ENCODE measurements at places on chromosomes 1 and 21.

GRCh38 chr1:223052931-223053330 is 90.1 kb downstream of the TLR5 start:
- DNase-seq = no peak

DNA sequence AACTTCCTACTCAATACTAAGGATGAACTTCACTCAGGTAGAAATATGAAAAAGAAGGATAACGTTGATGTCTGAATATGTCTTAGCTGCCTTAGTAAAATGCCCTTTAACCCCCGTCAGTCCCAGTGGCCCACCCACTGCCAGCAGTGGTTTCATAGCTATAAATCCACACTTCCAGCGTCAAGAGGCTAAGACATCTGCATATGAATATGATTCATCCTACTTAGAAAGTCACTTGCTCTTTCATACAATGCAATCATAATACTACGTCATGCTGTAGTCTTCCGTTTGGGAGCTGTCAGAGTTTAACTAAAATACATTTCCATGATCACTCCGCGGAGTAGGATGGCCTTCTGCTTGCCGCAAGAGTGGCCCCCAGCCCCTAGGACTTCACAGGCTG is 247.3 kb downstream of the SDCCAG8 start:
- no peak for DNase-seq

- DNase-seq = no peak
These were observed 17.8 kb downstream of the GPBP1L1 start for GRCh38 chr1:45668526-45668925.

DNA sequence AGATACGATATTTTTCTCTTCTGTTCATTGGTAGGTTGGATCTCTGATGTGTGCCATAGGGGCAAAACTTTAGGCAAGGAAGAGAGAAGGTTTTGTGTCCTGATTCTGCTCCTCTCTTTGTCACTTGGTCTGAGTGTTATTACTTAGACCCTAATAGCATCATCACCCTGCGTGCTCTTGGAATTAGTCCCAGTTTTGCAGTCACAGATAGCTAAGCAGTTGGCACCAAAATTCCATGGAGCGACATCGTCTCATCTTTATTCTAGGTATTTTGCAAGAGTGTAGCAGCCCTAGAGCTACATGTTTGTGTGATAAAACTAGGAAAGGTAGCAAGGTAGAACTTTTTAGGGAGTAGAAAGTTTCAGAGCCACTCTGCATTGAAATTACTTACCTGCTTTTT is 23.8 kb downstream of the PIP5K1A start:
- no peak for DNase-seq

DNA sequence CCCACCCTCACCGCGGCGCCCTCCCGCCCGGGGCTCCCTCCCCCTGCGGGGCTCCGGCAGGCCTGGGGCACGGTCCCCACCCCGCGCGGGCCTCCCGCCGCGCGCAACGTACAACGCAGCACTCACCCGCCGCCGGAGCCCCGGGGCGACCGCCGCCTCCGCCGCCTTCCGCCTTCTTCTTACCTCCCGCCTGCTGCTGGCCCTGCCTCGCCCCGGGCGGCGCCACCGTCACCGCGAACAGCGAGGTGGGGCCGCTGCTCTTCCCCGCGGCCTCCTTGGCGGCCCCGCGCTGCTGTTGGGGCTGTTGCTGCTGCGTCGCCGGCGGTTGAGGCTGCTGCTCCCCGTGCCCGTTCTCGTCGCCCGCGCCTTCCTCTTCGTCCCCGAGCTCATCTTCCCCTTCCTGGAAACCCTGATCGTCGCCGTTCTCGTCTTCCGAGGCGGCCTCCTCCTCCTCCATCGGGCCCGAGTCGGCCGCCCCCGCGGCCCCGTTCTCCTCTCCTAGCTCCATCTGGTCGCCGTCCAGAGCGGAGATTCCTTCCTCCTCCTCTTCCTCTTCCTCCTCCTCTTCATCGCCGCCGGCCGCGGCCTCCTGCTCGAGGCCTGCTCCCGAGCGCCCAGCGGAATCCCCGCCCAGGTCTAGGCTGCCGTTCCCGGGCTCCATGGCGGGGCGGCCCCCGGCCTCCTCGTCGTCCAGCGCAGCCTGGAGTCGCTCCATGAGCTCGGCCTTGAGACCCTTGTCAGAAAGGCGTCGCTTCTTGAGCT is 671 bp downstream of the HNRNPU start:
- DNase-seq = no peak

- no peak for DNase-seq
These were observed 6.7 kb downstream of the CAP1 start for GRCh38 chr1:40047276-40047675.

DNA sequence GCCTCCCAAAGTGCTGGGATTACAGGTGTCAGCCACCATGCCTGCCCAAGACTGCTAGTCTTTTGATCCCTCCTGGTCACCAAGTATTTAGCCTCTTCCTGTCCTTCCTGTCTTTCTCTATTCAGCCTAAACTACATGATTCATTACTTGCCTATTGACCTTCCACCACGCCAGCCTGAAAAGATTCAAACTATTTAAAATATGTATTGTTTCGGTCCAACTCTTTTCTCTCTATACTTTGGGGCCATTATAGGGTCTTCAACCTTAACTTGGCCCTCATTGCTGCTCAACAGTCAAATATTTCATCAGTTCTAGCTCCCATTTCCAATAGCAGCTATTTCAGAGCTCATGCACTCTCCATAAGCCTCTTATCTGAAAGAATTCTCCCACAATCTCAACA is 153.0 kb downstream of the TNFSF18 start:
- no peak for DNase-seq

- no peak for DNase-seq
These were observed 41.0 kb upstream of the ST6GALNAC5 start for GRCh38 chr1:76826072-76826845.

DNA sequence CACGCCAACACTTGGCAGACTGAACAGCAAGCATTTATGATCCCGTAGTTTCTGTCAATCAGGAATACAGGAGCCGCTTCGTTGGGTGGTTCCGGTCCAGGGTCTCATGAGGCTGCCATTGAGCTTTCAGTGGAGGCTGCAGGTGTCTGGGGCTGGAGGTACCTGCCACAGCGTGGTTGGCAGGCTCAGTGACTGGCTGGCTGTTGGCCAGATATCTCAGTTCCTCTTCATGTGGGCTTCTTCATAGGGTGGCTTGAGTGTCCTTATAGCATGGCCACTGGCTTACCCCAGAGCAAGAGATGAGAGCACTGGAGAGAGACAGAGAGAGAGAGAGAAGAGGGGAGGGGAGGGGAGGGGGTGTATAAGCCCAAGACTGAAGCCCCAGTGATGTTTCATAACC is 29.3 kb downstream of the PIK3CD start:
- DNase-seq = no peak

DNA sequence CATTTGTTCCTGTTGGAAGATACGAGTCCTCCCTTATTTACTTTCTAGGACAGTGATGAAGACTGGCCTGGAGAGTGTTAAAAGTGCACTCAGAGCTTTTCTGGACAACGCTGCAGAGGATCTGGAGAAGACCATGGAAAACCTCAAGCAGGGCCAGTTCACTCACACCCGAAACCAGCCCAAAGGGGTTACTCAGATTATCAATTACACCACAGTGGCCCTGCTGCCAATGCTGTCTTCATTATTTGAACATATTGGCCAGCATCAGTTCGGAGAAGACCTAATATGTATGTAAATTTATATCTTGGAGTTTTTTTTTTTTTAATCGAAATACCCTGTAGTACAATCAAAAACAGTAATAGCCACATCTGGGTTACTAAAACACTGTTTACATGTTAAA is 190.5 kb downstream of the ZP4 start:
- no peak for DNase-seq

- no peak for DNase-seq
These were observed 97.9 kb upstream of the RGS1 start for GRCh38 chr1:192477630-192478029.

- no peak for DNase-seq
These were observed 245.3 kb downstream of the GPR52 start for GRCh38 chr1:174693085-174693484.

- no peak for DNase-seq
These were observed 2.3 kb downstream of the DHX9 start for GRCh38 chr1:182841368-182841988.

DNA sequence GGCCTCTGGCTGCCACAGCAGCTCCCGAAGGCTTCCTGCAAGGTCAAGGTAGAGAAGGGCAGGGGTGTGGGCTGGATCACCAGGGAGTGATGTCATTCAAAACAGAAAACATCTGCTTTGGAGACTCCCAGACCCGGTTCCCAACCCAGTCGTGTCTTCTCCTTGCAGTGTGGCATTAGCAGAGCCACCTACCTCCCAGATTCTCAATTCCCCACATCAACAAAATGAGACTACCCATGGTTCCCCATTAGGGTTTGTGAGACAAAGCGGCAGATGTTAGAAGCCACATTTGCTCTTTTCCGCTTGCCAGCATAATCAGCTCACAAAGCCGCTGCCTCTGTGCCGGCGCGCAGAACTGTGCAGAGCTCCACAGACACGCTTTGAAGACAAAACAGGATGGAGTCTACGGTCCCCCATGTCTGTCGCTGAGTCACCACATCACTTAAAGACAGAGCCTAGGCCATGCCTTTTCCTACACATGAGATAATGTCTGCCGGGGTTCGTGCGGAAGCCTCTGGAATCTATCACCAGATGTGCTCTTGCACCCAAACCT is 12.5 kb downstream of the KIF17 start:
- no peak for DNase-seq

- peak; percentile 85 for DNase-seq
These were observed 239.1 kb upstream of the SGIP1 start for GRCh38 chr1:66294707-66295370.

GRCh38 chr1:90210633-90211491 is 216.0 kb downstream of the ZNF326 start:
- DNase-seq = no peak

DNA sequence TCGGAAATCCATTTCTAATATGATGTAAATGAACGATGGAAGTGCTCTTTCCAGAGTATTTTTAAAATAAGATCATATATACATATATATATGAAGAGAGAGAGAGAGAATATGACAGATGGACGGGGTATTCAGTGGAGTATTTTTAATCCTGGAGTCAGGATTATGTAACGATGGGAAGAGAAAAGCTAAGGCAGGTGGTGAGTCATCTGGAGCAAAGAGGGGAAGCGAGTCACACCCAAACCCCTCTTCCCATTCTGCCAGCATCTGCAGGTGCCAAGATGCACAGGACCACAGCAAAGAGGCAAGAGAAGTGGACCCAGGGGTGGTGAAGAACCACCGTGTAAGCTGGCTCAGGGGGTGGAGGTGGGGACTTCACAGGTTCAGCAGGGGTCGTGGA is 102.7 kb upstream of the GRIK3 start:
- no peak for DNase-seq

DNA sequence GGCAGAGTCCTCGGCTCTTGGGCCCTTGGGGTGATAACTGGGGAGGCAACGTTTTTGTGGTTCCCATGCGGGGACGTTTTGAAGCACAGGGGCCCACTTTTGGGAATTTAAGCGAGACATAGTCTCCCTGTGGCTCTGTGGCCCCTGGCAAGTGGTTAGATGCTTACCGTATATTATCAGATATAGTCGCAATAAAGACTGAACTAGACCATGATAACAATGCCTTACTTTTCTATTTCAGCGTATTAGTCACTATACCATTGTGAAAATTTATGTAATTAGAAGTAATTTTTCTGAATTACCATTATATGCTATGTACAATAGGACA is 538 bp upstream of the RCAN1 start:
- DNase-seq = no peak

GRCh38 chr1:206470692-206471414 is 577 bp downstream of the IKBKE start:
- no peak for DNase-seq

GRCh38 chr1:9249534-9250410 is 15.2 kb downstream of the H6PD start:
- no peak for DNase-seq

- DNase-seq = no peak
These were observed 62.9 kb upstream of the HOOK1 start for GRCh38 chr1:59751801-59752200.

GRCh38 chr21:17191346-17191993 is 321.4 kb upstream of the CXADR start:
- DNase-seq = no peak

- no peak for DNase-seq
These were observed 10.5 kb upstream of the LMO4 start for GRCh38 chr1:87318056-87318650.

GRCh38 chr1:6872573-6873261 is 87.5 kb downstream of the CAMTA1 start:
- no peak for DNase-seq

GRCh38 chr1:923131-923990 is at the start of gene SAMD11:
SAMD11 (plus strand) TSS chr1:923923; CDS start chr1:924432, 509 bp downstream.
- DNase-seq = peak; percentile 54

- DNase-seq = no peak
These were observed 49.3 kb downstream of the VWA5B1 start for GRCh38 chr1:20339811-20340457.

DNA sequence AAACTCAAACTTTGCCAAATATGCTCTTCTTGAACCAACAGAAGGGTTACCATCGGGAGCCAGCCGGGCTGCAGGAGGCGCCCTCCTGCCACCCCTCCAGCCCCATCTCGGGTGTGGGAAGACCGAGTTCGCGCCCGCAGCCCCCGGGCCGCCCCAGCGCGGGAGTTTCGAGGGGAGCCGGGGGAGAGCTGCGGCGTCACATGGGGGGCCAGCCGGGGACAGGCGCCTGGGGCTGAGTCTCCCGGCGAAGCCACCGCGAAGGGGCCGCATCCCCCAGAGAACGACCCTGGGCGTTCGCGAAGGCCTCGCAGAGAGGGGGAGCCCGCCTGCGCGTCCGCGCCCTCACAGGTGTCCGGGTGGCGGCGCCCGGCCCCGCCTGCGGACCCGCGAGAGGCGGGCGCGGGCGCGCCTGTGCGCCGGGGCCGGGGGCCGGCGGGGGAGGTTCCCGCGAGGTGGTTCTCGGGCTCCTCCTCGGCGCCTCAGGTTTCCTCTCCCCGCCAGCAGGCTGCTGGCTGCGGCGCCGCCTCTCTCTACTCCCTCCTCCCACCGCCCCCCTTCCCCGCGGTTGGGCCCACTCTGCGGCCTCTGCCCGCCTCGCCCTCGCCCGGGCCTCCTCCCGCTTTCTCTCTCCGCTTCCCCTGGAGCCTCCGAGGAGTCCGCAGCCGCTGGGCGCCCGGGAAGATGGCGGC is at the start of gene RAVER2:
Gene RAVER2 (plus strand): TSS at position 584 of the 689 bp plus-strand sequence. CDS start 98 bp downstream, at position 682.
- DNase-seq = peak; percentile 38

- DNase-seq = no peak
These were observed 73.8 kb upstream of the ATP1A1 start for GRCh38 chr1:116299248-116299647.

GRCh38 chr1:204813522-204813921 is 57.1 kb upstream of the NFASC start:
- DNase-seq = no peak

- no peak for DNase-seq
These were observed 8.9 kb downstream of the RBM15 start for GRCh38 chr1:110348050-110348449.

- DNase-seq = no peak
These were observed 50.5 kb downstream of the CASZ1 start for GRCh38 chr1:10745886-10746455.

- DNase-seq = no peak
These were observed 137.9 kb upstream of the EDN2 start for GRCh38 chr1:41622402-41622801.

Measured in HCT116 (cell line).